ENCODE measurements at places on chromosomes 3 and 15.
A peak's percentile ranks its signal among the peaks of the same experiment; 100 is the strongest.

GRCh38 chr3:101695779-101696372 is 9.4 kb upstream of the RPL24 start:
- no peak for DNase-seq

DNA sequence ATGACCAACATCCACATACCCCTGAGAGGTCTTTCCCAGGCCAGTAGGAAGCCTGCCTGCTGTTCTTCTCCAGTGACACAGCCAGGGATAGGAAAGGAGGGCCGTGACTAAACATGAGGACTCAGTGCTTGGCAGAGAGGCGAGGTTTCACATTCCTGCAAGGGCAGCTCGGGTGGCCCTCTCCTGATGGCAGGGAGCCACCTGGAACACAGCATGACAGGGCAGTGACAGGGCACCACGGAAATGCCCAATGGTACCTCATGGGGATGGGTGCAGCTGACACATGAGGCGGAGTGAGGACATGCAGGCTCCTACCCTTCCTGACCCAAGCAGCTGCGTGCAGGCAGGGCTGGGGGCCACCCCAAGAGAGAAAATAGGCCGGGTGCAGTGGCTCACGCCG is 7.4 kb upstream of the TGM5 start:
- DNase-seq = no peak

DNA sequence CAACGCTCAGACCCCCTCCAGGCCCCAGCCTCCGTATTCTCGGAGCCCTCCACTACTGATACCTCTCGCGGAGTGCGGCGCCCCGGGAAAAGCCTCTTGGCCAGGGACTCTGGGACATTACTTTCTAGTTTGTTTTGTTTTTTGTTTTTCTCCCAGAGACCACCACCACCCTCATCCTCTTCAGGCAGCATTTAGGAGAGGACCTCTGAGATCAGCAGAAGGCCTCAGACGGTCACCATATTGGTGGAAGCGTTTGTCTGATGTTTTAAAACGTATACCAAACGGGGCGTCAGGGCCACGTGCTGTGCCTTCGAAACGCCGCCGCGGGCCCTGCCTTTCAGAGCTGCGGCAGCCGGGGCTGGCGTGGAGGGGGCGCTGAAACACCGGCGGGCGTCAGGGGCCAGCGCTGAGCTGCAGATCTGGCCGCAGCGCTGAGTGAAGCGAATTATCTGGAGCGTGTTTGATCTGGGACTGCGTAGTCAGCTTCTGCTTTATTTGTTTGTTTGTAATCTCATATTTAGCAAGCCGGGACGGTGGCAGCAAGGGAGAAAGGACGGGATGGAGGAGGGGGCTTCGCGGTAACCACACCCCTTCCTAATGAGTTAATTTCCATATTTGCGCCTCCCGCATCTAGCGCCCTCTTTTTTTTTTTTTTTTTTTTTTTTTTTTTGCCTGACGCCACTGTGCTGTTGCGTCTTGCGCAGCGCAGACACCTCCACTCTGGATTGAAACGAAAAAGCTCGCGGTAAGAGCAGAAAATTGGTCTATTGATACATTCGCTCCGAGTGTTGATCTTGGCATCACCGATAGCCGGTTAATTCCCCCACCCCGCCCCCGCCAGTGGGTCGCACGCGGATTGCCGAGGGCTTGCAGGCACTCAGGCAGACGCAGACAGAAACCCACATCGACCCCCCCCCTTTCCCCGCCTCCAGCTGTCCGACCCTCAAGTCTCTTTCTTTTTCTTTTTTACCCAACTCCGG is 14.9 kb downstream of the SOX2 start:
- DNase-seq = peak; percentile 77

DNA sequence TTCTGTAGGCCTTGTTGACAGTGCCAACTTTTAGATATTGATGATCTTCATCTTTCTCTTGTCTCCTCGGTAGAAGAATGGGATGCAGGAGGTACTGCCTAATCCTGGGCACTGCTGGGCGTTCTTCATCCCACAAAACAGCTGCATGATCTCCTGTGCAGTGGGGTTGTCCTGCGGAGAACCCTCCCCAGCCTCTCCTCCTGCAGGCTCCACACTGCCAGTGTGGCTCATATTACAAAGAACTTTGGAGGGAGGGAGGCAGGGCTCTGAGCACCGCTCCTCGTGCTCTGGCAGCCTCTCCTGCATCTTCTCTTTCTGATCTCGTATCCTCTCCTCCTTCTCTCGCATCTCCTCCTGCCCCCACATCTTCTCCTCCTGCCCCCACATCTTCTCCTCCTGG is 7.5 kb downstream of the GOLGA6L2 start:
- DNase-seq = no peak

DNA sequence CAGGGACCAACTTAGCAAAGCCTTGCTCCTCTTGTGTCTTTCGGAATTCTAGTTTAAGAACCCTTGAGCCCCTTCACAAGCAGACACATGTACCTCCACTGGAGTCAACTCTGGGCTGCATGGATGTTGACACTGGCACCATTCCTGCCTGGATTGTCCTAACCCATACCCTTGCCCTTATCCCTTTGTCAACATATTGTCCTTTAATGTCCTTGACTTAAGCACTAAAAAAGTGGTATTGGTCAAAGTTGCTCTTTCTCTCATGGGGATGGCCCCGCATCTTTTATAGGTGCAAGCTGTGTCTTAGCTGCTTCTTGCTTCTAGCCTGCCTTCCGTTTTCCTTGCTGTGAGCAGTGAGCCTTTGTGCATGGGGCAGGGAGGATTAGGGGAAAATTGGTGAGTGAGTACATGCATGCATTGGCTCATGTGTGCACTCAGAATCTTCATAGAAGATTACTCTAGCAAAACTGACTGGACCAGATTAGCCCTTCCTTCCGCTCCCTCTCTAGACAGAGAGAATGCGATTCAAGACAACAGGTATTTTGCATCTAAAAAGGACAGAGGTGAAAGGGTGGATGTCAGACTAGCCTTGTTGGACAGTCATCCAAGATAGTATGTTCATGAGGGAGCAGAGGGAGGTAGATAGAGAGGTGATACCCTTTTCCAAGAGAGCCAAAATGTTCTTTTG is 42.4 kb downstream of the TGFBR2 start:
- DNase-seq = no peak

GRCh38 chr15:65106011-65106590 is 8.9 kb downstream of the UBAP1L start:
- DNase-seq = no peak

- no peak for DNase-seq
Measured at GRCh38 chr3:46359733-46360493, 6.0 kb downstream of the CCR2 start.

DNA sequence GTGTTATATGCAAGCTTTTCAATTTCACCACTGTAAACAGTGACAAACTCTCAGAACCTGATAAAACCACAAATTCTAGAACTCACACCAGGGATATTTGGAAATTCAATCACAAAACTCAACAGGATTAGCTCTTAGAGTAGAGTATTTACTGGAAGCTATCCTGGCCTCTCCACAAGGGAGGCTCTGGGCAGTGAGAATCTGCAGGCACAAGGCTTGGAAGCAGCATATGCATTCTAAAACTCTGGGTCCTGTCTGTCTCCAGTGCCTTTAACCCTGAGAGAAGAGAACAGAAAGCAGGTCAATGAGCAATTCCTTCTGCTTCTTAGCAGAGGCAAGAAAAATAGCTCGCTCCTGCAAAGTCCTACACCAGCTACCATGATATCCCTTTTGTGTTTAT is 23.4 kb downstream of the PLSCR4 start:
- DNase-seq = no peak

All from NCI-H2081 treated with DMSO at 0.1 percent for 48 hours (cell line).